Cardiac ventricle fibroblast (primary cell): ENCODE measurements at places on chromosomes 2 and 18. TPM values are rescaled to one million over a fixed set of nuclear protein-coding genes. Genes with fewer than 3 reads are reported as not detected.

KCNJ13 gene
- total RNA-seq = not detected in 2 replicates

ITGAV gene
- 81.8 and 90.0 TPM in 2 replicates for total RNA-seq

EML6 gene
- 0.20 and 1.4 TPM in 2 replicates for total RNA-seq

CRYBA2 gene
- not detected in 2 replicates for total RNA-seq

ARHGAP28 gene
- 15.7 and 21.3 TPM in 2 replicates for total RNA-seq

TMEM169 gene
- total RNA-seq = 0.10 TPM in 1 of 2 replicates, not detected in the other

MOCOS gene
- 1.2 and 2.2 TPM in 2 replicates for total RNA-seq

CCBE1 gene
- total RNA-seq = 11.7 and 18.4 TPM in 2 replicates

EFR3B gene
- total RNA-seq = 0.24 and 0.50 TPM in 2 replicates

DSG1 gene
- not detected in 2 replicates for total RNA-seq

APCDD1 gene
- 27.2 and 63.5 TPM in 2 replicates for total RNA-seq

MROH2A gene
- total RNA-seq = not detected in 2 replicates

TTN gene
- total RNA-seq = 0.05 and 0.06 TPM in 2 replicates

PLGLB1 gene
- total RNA-seq = 0.25 and 2.0 TPM in 2 replicates
